PC-9 (cell line): ENCODE measurements at places on chromosomes 7 and 10. TPM values are rescaled to one million over a fixed set of nuclear protein-coding genes. Genes with fewer than 3 reads are reported as not detected.
A peak's percentile ranks its signal among the peaks of the same experiment; 100 is the strongest.

- DNase-seq, result peak; percentile 99
Observed at GRCh38 chr10:71766717-71767419, 6.5 kb downstream of the VSIR start.

DNA sequence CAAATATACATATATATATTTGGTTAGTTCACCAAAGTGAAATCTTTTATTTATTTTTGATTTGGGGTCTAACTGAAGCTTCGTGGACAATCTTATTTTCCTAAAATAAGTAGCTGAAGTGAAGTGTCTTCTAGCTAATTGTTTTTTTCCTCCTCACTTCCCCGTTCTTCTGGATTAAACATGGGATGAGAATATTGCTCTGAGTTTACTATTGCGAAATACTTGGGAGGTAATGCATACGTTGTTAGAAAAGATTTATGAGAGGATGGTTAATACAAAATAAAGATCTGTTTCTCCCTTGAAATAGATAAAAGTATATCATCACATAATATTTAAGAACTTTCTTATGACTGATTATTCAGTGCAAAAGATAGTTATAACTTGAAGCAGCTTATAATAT lies 228.3 kb upstream of the TPK1 start:
- DNase-seq, result no peak

DNA sequence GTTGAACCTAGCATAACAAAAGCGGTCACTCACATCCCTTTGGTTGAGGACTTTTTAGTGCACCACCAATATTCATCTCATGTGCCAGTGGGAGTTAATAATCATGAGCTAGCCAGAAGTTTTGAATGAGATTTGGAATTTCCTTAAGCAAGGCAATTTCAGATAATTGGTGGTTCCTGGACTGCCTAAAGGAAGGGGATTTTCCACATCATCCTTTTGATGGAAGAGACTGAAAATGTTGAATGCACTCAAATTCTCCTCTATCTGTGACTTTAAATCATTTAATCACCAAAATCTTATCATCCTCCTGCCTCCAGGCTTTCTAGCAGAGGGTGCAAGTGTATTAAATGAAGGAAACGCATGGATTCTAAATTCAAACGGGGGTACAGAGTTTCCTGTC lies 260.7 kb downstream of the CCDC3 start:
- no peak for DNase-seq

DNA sequence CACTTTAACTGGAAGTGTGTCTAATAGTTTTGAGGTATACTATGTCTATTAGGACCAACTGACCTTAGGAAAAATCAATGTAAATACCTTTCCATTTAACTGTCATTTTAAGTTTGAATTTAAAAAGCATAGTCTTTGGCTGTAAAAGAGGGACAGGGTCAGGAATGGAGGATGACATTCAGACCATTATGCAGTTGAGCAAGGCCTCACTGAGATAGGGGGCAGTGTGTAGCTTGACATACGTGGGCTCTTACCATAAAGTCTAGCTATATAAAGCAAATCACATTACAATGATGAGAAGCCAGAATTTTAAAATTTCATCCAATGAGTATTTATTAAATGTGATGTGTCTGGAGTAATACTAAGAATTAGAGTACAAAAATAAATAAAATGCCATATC lies 17.9 kb downstream of the PALS2 start:
- no peak for DNase-seq

DNA sequence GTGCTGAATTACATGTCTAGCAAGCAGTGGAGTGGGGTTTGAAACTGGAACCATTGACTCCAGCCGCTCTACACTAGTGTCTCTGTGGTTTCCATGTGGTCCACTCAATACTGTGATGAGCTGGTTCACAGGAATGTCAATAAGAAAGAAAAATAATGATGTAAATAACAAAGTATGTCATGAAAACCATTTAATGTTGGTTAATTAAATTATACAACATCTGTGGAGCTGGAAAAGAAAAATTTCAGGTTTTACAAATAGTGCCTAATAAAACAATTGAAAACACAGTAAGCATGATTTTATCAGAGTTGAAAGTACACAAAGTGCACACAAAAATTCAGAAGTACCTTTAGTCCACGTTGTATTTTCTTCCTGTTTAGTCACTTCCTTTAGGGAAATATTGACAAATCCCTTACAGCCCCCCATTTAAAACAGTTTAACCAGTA lies 28.7 kb upstream of the NAMPT start:
- peak; percentile 5 for DNase-seq

DNA sequence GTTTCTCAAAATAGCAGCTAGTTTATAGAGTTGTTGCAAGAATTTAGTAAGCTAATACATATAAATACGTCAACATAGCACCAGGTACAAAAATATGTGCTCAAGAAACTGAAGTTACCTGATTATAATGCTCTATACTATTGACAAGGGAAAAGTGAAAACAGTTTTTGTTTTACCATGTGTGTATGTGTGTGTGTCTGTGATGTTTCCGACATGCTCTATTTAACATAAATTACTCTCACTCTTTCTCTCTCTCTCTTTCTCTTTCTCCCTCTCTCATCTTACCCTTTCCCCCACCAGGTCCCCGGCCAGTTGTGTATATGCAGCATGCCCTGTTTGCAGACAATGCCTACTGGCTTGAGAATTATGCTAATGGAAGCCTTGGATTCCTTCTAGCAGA lies 4.3 kb downstream of the LIPN start:
- DNase-seq, result no peak

GRCh38 chr7:77727936-77728701 lies 31.9 kb downstream of the RSBN1L start:
- no peak for DNase-seq

- no peak for DNase-seq
Observed at GRCh38 chr10:48693206-48693605, 8.5 kb downstream of the WDFY4 start.

GRCh38 chr7:95996174-95996573 lies 223.8 kb downstream of the DYNC1I1 start:
- DNase-seq, result no peak

GRCh38 chr7:151039850-151040548 lies 8.3 kb upstream of the ASIC3 start:
- DNase-seq, result no peak

DNA sequence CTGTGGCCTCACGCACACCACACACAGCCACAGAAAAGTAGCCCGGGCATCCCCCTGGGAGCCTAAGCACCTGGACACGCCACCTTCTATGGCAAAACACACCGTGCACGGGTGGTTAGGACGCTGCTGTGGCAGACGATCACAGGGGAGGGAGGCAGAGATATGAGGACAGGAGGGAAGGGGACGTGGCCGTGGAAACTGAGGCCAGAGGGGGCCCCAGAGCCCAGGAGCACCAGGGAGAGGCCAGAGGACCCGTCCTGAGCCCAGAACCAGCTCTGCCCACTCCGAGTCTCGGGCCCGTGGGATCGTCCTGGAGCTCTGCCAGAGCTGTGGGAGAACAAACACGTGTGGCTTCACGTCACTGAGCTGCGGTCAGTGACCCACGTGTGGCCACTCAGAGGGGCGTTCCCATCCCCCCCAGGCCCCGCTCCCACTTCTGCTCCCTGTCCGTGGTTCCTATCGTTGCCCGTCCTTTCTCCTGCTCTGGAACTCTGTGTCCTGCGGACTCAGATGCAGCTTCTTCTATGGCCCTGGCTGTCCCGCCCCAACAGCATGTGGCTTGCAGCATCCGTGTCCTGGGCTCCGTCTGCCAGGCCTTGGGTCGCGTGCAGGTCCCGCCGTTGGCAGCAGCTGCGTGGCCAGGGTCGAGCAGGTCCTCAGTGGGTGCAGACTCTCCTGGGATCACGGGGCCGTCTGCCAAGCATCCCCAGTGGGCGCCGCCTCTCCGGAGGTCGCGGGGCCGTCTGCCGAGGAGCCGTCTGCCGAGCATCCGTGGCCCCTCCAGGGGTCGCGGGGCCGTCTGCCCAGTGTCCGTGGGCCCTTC lies 31.0 kb downstream of the GET4 start:
- DNase-seq, result no peak

DNA sequence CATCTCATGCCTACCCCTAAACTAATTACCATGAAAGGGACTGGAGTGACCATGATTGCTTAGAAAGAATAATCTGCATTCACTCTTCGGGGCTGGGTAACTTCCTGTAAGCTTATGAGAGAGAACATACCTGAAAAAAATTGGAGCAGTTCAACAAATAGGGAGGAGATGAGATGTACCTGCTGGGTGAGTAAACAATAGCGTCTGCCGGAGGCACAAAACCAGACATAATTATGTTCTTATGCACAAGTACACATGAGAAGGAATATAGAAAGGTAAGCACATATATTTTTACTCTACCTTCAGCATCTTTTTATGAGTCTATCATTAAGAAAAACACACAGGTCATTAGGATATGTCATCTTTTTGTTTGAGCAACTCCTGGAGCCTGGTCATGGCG lies 224.6 kb upstream of the FERD3L start:
- no peak for DNase-seq

GRCh38 chr10:3811291-3811870 lies 26.4 kb upstream of the KLF6 start:
- DNase-seq, result peak; percentile 35

DNA sequence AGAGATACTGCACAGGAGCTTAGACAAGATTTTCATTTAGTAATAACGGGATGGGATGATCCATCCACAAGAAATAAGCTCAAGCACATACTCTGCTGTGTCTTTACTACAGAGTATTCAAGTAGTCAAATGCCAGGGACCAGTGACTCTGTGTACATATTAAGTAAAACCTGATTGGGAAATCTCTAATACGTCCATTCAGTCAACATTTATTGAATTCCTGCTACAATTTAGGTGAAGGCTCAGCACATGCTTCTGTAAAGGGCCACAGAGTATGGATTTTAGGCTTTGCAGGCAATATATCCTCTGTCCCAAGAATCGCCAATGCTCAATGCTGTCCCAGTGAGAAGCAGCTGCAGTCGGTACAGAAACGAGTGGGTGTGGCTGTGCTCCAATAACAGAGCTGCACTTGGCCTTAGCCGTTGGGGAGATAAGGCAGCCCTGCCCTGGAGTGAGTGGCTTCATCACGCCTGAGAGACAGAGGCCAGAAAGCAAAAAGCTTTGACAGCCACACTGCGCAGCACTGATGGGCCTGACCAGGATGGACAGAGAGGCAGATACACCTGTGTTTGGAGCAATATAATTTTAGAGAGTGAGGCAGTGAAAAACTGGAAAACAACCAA lies 186.8 kb downstream of the PARD3 start:
- no peak for DNase-seq

DNA sequence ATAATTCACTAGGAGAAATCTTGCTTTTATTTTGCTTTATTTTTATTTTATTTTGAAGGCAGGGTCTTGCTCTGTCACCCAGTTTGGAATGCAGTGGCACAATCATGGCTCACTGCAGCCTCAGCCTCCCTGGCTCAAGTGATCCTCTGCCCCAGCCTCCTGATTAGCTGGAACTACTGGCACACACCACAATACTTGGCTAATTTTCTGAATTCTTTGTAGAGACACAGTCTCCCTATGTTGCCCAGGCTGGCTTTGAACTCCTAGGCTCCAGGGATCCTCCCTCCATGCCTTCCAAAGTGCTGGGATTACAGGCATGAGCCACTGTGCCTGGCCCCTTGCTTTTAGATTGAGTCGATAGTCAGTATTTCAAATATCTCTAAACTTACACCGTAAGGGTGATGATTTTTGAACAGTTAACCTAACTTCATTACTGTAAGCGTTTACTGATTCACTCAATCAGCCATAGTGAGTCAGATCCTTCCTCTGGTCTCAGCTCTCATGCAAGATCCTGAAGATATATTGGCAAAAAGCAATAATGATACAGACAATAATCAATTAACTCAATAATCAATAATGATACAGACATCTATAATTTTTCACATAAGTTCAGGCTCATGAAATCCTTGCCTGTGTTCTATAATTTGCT lies 239.5 kb downstream of the KIAA1217 start:
- DNase-seq, result no peak

- no peak for DNase-seq
Observed at GRCh38 chr10:33861016-33861704, 526.7 kb upstream of the NRP1 start.

DNA sequence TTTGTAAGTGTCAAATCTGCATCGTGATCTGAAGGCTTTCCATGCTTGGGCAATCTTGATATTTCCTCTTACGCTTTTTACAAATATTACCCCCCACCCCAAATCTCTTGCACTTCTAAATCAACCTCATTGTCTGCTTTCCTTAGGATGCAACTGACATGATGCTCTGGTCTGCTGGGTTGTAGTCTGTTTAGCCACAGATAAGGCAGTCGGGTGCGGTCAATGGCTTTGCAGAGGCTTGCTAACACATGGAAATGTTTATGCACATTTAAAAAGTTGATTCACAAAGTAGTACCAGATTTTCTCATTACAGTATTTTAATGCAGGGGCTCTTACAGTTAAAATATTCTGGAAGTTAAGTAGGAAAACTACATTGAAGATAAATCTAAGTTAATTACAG lies 172.5 kb downstream of the BAMBI start:
- DNase-seq, result no peak

DNA sequence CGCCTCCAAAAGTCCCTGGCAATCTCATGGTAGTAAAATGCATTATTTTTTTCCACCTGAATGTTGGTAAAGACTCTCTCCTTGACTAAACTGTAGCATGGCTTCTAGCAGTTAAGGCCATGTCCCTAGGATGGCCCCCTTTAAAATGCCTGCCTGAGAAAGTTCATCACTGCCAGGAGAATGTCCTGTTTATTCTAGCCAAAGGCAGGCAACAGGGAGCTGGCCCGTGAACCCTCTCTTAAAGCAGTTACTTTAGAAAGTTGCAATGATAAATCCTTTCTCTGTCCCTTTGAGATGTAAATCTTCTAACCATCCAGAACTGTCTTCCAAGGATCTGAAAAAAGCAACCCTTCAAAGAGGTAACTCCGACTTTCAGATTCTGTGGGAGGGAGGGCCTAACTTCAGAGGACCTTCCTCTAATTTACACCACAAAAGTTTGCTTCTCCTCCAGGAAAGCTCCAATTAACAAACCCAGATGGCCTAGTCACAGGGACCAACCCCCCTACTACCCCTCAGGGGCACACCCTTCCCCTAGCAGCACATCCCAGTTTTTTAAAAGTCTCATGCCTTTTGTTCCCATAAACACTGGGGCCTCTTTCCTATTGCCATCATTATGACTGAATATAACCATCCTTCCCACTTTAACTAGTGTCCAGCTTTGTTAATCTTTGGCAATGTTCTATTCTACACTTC lies 5.5 kb downstream of the DNTT start:
- DNase-seq, result no peak

- no peak for DNase-seq
Observed at GRCh38 chr10:69646185-69647060, 16.4 kb downstream of the FAM241B start.

The TDRD1 gene
- not detected in 2 replicates for total RNA-seq

The TLX1 gene
- not detected in 2 replicates for total RNA-seq

The GRM3 gene
- not detected in 2 replicates for total RNA-seq

The FGFBP3 gene
- total RNA-seq, result 0.68 and 1.0 TPM in 2 replicates

The LIPF gene
- total RNA-seq, result not detected in 2 replicates

The ADAM8 gene
- 18.3 and 31.5 TPM in 2 replicates for total RNA-seq

The ACSL5 gene
- total RNA-seq, result 11.7 and 21.4 TPM in 2 replicates

The RBM17 gene
- total RNA-seq, result 98.2 and 131 TPM in 2 replicates

The OR2A12 gene
- not detected in 2 replicates for total RNA-seq
